NCI-H2107 (cell line): ENCODE measurements at places on chromosomes 5 and 9.

GRCh38 chr9:27457445-27457844 is 66.6 kb upstream of the IFNK start:
- DNase-seq = no peak

DNA sequence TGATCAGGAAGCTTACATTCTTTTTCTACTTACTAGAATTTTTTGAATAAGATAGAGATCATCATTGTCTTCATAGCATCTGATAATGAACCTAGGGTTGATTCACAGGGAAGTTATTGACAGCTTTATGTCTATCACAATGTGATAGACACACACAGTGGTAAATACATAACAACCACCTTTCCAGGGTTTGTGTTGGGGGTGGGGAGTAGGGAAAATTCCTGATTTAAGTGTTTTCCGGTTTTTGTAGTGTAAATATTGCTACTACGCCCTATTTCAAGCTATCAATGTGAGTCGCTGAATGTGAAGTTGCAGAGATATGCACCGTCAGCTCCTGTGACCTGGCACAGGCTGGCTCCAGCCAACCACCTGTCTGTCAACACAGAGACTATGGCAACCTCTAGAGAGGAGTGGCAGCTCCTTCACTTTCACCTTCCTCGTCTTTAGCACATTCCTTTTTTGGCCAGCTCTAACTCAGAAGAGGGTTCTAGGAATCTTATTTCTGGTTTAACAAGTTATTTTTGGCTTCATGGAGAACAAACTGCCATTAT is 224.9 kb downstream of the MAT2B start:
- no peak for DNase-seq

GRCh38 chr9:94270009-94270408 is 10.9 kb downstream of the ZNF169 start:
- no peak for DNase-seq

GRCh38 chr9:84271531-84271900 is 69.0 kb downstream of the SLC28A3 start:
- no peak for DNase-seq

- DNase-seq = no peak
Measured at GRCh38 chr9:35114840-35115628, 628 bp downstream of the ATOSB start.

GRCh38 chr5:82809420-82810143 is 267.6 kb downstream of the TMEM167A start:
- DNase-seq = no peak

DNA sequence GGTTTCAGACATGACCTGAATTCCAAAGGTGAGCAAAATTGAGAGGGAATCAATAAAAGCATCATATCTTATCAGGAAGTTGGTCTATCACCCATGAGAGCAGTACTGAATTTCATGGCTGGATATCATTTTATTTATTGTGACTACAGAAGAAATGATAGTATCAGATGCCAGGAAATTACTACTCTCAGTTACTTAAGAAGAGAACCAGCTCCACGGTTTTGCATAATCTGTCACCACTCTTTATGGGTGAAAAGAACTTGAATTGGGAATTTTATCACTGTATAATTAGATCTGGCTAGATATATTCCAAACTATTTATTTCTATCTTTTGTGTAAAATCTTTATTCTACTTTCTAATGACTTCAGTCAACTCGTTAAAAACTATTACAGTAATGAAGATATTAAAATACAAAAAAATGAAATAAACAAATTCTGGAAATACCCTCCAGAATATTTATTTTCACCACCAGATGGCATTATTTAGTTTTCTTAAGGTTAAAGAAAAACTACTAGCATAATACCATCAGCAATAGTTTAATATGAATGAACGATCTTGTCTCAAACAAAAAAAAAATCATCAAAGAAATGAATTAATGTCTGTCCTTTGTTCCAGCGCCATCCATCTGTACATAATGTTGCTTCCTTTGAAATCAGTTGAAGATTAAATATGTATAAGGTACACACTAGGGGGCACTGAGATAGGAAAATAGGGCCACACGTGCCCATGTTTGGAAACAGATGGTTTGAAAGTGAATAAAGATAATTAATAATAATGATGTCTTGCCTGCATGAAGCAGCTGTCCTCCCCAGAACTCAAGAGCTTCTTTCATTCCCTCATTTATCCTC is 84.7 kb upstream of the SLCO6A1 start:
- no peak for DNase-seq

- DNase-seq = no peak
Measured at GRCh38 chr5:130605234-130605633, 559.8 kb downstream of the HINT1 start.

DNA sequence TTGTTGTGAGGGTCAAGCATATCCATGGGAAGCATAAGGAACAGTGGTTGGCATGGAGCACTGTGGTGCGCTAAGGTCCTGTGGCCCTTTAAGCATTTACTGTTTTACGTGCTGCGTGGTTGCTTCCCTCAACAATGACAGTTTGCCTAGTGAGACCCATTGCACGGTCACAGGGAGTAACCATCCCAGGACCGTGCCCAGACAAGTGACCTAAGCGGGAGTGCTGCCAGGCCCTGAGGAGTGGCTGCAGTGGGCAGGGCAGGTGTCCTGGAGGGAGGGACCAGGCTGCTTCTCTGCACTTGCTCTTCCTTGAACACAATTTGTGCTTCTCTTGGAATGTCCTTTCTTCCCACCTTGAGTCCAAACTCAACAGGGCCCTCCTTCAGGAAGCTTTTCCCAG is 64.6 kb downstream of the RGS3 start:
- DNase-seq = no peak

GRCh38 chr5:112529525-112529924 is 110.4 kb upstream of the EPB41L4A start:
- DNase-seq = no peak

DNA sequence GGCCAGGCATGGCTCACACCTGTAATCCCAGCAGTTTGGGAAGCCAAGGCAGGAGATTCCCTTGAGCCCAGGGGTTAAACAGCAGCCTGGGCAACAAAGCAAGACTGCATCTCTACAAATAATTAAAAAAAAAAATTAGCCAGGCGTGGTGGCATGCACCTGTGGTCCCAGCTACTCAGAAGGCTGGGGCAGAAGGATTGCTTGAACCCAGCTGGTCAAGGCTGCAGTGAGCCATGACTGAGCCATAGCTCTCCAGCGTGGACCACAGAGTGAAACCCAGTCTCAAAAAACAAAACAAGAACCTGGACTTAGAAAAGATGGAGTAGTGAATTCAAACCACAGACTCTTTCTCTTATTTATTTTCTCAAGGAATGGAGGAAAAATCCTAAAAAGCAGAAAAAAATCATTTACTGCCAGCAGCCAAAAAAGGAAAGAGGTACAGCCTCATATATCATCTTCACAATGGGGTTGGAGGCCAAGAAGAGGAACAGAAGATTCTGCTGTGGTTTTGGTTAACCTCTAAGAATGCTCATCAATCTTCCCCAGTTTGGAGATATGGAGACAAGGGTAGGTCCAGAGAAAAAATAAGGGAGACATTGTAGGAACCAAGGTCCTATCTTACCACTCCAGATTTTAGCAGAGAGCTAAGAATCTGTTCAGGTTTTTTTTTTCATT is 40.0 kb upstream of the MYO10 start:
- no peak for DNase-seq

DNA sequence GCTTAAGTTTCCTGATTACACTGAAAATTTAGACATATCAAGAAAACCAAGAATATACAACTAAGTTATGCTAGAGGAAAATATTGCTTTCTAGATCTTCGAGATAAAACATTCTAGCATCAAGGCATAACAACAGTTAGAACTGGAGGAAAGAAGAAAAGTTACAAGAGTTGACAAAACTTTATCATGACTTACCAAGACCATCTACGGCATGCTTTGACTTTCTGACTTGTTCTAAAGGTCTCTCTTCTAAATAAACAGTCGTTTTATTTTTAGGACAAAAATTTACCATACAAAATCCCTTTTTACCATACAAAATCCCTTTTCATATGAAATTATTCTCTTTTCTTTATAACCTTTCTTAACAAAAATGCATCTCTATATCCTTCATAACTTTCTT is 1110.1 kb upstream of the CDH10 start:
- no peak for DNase-seq

GRCh38 chr9:110329639-110330230 is 7.9 kb downstream of the TXNDC8 start:
- DNase-seq = no peak

DNA sequence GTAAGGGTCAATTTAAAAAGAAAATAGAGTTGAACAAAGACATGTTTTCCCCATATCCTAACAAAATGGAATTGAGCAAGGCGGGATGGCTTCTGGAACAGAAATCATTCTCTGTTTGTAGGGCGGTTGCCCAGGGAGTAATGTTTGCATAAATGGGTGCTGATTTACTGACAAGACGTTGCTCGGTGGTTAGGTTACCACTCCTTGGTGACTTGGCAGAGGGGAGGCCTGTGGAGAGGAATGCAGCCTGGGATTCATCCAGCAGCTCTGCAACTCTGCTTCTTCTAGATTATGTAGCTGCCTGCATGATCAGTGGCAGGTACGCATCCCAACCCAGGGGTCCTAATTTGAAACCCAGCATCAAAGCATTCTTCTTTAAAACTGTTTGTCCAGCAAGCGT is 200.2 kb downstream of the CFAP90 start:
- no peak for DNase-seq

- DNase-seq = no peak
Measured at GRCh38 chr9:34233672-34234071, 54.8 kb downstream of the UBAP1 start.

GRCh38 chr9:126783949-126784348 is 20.9 kb upstream of the ZBTB43 start:
- no peak for DNase-seq

DNA sequence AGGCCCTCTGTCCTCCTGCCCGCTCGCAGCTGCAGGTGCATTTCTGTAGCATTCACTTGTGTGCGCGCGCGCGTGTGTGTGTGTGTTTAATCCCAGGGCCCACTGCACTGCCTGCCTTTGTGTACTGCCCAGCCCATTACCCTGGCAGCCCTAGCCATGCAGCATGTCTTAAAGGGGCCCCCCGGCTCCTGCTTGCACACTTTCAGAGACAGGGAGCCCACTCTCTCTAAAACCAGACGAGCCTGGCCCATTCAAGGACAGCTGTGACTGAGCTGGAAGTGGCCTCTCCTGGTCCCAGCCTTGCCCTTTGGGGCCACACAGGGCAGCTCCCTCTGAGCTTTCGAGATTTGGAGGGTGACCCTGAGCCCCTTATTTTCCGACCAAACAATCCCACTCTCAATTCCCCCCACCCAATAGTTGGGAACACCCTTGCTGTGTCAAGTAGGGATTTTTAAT is 98.9 kb downstream of the DAB2IP start:
- no peak for DNase-seq

DNA sequence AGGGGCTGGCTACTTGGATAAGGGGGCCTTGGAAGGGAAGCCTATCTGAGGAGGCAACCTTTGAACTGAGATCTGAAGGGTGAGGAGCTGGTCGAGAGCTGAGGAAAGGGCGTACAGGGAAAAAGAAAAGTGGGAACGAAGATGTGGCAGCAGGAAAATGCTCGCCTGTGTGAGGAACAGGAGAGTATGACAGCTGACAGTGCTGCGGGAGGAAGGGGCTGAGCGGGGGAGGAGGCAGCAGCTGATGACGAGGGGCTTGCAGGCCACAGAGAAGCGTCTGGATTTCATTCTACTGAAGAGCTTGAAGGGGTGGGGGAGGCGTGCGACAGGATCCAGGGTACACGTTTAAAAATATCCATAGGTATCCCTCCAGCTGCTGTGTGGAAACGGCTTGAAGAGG is 28.9 kb downstream of the SH3PXD2B start:
- no peak for DNase-seq

DNA sequence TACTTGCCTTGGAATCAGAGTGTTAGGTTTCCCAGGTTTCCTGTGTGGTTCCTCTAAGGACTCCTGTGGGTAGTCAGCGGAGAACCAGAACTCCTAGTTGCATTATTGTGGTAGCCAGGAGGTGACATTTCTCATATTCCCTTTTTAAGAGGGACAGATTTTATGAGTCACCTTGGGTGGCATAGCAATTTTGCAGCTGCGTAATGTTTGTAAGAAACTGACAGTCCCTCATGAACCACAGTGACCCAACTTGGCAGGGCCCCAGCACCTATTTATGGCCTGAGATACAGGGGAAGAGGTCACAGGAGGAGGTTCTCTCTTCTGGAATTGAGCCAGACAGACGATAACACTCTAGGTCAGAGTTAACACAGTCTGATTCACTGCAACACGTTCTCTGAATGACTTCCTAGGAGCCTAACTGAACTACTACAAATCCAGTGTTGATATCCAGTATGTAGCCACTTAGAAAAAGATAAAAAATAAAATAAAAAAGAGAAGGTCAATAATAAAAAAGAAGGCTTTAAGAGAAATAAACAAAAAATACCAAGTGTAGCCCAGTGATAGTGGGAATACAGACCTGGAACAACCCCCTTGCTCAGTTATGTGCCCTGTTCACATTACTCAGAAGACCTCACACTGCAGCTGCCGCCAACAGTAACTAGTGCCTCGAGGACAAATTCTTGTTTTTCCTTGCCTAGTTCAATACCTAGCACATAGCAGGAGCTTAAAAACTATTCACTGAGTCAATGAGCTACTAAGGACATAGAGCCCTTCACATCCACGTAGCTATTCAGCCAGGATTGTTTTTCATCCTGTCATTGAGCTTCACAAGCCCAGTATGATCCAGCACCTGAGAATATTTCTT is 50.7 kb upstream of the VLDLR start:
- DNase-seq = peak; percentile 35

- DNase-seq = no peak
Measured at GRCh38 chr5:5671823-5672222, 249.3 kb downstream of the ICE1 start.

GRCh38 chr5:96248131-96248530 is 184.9 kb downstream of the PCSK1 start:
- no peak for DNase-seq

GRCh38 chr9:125407432-125407973 is 145.9 kb downstream of the GAPVD1 start:
- no peak for DNase-seq

DNA sequence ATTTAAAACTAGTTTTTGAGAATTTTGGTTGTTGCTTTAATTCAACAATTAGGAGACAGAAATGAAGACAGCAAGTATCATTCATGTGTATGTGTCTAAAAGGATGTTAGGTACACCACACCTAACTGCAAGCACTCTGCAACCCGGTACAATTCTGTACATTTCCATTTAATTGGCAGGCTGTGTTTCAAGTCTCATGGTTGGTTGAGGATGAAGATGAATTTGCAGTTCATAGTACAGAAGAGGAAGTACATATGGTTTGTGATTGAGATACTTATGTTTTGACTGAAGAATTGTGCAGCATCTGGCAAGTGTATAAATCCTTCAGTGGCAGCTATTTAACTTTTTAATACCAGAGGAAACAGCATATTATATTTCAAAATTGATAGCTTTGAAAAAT is 628.7 kb upstream of the ZNF608 start:
- DNase-seq = no peak

DNA sequence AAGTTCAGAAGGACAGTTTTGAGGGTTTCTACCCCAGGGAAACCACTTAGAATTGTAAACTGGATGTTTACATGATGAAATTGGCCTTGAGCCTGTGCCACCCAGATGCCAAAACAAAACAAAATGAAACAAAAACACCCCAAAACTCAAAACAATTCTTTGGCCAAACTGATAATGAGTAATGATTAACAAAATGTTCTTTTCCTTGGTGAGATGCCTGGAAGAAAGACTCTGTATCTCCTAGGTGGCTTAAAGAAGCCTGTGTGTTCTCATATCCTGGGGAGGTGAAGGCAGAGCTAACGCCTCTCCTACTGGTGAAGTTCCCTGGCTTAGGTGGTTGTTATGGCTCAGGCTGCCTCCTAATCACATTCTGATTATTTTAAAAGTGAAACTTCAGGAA is 120.5 kb downstream of the NPR3 start:
- no peak for DNase-seq
